Hair follicular keratinocyte (primary cell): ENCODE measurements at places on chromosomes 7 and 10. TPM values are rescaled to one million over a fixed set of nuclear protein-coding genes. Genes with fewer than 3 reads are reported as not detected.

Gene MKX
- 0.84 TPM in 1 of 2 replicates, not detected in the other for total RNA-seq

Gene ZPBP
- total RNA-seq, result not detected in 2 replicates

Gene ADO
- 19.0 and 19.1 TPM in 2 replicates for total RNA-seq

Gene ANXA8L1
- total RNA-seq, result 196 and 272 TPM in 2 replicates

Gene DBNL
- 152 and 167 TPM in 2 replicates for total RNA-seq

Gene SGMS1
- 37.7 and 39.9 TPM in 2 replicates for total RNA-seq

Gene TLX1
- total RNA-seq, result not detected in 2 replicates
